ENCODE measurements at places on chromosomes 3 and 15.

DNA sequence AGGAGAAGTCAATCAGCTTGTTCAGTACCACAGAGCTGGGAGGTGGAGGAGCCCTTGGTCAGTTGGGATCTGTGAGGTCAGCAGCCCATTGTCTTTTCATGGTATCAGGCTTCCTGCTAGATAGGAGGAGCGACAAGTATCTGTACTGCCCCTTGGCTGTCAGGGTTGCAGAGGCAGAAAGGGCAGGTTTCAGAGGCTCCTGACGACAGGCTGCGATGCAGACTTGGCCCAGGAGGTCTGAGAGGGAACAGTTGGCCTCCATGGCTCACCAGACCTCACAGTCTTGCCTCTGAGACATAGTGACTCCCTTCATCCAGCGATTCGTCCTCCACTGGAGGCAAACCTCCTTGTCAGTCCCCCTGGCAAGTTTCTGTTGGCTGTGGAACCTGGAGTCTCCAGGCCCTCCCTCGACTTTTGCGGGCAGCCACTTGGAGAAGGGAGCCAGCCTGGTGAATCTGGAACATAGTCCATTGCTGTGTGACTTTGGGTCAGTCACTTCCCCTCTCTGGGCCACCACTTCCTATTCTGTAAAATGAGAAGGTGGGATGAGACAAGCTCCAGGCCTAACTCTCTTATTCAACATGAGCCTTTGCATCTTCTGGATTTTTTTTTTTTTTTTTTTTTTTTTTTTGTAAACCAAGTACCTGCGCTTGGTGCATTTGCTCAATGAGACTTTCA, 177.9 kb upstream of the TLE3 start:
- no peak for DNase-seq

DNA sequence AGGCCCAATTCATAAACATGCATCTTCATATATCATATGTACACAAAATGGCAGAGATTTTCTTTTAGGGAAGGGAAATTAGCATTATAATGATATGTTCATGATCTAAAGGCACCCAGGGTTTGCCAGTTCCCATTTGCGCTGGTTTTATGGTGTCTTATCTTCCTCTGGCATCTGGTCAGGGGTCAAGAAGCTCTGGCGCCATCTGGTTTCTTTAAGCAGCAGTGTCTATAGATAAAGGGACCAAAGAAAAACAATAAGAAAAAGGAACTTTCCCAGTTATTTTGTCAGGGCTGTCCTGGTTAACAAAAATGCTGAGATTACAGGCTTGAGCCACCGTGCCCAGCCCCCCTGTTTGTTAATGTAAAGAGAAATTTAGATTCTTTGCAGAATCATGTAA, 3.3 kb upstream of the DCP1A start:
- DNase-seq, result no peak

DNA sequence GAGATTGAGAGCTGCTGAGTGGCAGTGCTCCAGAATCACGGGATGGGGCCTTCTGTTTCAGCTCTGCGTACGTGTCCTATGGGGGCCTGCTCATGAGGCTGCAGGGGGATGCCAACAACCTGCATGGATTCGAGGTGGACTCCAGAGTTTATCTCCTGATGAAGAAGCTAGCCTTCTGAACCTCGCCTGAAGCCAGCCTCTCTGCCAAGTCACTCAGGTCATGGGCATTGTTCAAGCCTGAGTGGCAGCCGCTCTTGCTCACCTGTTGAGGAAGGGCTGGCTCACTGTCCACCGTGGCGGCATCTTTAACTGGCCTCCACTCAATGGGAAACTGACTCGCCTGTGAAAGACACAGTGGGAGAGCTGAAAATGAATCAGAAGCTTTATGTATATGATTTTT, 6.6 kb downstream of the POLR2H start:
- DNase-seq, result no peak

DNA sequence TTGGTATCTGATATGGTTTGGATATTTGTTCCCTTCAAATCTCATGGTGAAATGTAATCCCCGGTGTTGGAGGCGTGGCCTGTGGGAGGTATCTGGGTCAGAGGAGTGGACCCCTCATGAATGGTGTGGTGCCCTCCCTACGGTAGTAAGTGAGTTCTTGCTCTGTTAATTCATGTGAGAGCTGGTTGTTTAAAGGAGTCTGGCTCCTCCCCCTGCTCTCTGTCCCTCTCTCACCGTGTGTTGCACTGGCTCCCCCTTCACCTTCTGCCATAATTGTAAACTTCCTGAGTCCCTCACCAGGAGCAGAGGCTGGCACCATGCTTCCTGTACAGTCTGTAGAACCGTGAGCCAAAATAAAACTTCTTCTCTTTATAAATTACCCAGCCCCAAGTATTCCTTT, 246.9 kb upstream of the AGTR1 start:
- DNase-seq, result no peak

GRCh38 chr15:58755956-58756355, 6.4 kb upstream of the ADAM10 start:
- DNase-seq, result no peak

- DNase-seq, result no peak
These were observed 189.4 kb upstream of the CHRNA7 start for GRCh38 chr15:31840849-31841476.

GRCh38 chr3:124201786-124202185, 209.9 kb upstream of the ROPN1 start:
- DNase-seq, result no peak

DNA sequence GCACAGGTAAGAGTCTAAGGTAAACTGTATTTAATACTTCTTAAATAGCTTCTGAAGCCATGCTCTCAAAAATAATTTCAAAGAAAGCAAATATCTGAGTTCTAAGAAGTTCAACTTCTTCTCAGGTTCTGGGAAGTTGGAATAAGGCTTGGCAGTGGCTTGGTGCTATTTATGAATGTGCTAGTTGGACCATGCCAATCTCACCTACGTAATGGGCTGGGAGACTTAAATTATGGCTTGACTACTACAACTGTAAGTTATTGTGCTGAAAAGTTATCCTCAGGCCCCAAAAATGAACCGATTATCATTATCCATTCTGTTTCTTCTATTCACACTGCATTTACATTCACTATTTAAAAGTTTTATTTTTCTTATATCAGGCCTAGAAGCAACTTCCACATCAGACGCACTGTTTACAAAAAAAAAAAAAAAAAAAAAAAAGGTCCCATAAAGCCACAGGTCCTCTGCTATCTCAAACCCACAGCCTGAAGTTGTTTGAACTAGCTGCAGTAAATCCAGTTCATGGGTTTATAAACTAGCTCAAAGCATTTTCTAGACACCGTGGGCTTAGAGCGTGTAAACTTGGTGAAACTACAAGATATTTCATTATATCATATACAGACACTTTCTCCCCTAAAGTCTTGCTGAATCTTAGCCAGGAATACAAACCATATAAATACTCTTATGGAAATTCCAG, 3.4 kb downstream of the LRIG1 start:
- DNase-seq, result no peak

- no peak for DNase-seq
These were observed 156.7 kb downstream of the DIPK2A start for GRCh38 chr3:144128108-144128892.
